ENCODE measurements at places on chromosomes 7 and 10.
A peak's percentile ranks its signal among the peaks of the same experiment; 100 is the strongest.

DNA sequence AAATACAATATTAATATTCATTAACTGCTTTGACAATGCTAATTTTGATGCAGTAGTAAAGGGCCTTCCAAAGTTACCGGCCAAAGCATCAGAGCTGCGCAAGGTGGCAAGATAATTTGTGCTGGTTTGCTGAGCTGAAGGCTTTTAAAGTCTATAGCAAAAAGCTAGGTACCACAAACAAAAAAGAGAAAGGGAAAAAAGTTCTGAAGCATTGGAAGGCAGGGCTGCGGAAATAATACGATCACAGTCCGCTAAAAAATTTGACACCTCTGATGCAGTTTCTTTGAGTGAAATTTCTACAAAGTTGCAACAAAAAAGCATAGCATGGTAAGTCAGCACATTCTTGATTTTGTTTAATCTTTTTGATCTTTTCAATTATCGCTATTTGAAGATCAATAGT lies 175.6 kb downstream of the TCF7L2 start:
- no peak overlapping the region for H3K27ac ChIP-seq
- peaks cover 32% of the 10 kb centered on the region for H3K27me3 ChIP-seq
- H3K36me3 ChIP-seq: no peaks in the 10 kb centered on the region
- DNase-seq: no peak
- no peak overlapping the region for H3K4me3 ChIP-seq

DNA sequence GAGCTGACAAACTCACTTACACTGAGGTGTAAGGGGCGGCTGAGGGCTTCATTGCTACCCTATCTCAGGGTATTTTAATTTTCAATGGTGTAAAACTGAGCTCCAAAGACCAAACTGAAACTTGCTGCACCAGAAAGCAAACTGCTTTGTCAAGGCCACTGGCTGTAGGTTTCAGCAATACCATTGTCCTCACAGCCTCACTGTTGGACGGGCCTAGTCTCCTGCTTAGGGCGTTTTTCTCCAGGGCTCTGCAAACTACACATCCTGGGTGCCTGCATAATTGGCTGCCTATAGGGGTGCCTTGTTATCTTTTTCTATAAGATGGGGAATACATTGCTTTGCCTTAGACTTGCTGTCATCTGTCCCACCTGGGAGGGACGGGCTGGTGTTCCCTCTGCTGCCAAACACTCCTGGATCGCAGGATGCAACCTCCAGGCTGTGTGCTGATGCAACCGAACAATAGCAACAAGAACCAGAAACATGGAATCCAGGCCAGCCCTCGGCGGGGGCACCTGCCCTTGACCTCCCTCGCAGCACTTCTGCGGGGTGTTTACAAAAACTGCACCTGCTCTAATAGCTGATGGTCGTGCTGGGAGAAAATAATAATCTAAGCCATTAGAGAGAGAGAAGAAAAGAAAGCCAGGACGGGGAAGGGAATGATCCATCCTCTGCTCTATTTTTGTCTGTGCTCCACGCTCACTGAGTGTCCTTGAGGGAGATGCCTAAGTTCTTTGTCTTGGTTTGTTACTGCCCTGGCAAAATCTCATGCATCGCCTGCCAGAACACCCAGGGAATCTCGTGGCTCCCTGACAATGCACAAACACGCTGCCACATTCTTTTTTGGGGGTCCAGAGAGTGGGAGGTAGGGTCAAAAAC lies 104.5 kb downstream of the GALNT17 start:
- H3K4me3 ChIP-seq: no peak overlapping the region
- H3K4me1 ChIP-seq: no peaks in the 10 kb centered on the region
- H3K36me3 ChIP-seq: no peaks in the 10 kb centered on the region
- H3K27ac ChIP-seq: no peak overlapping the region

DNA sequence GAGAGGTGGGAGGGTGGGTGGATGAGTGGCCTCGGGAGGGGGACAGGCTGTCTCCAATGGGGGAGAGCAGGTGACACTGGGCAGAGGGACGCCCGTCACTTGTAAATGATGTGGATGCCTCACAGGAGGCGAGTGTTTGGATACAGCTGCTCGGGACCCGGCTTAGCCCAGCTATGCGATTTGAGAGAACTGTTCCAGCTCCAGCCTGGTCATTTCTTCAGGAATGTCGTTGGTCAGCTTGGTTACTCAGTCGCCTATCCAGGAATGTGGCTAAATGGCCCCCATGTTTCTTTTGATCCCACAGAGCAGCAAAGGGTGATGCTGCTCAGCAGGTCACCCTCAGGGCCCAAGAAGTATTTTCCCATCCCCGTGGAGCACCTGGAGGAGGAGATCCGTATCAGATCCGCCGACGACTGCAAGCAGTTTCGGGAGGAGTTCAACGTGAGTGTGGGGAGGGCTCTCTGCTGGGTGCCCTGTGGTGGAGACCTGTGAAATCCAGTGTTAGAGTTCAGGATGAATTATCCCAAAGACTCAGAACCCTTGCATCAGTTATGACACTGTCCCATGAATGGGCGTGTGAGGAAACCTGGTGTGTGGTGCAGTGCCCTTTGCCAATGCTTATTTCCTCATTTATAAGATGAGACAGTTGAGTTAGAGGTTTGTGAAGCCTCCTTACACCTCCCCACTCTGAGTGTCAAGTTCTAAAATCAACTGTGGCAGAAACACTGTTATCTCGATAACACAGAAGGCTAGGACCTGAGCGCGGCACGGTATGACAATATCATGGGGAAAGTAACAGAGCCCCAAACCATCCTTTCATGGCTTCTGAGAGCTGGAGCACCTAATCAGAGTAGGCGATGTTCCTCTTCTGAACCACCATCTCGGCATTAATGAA lies 76.8 kb downstream of the MKI67 start:
- H3K27me3 ChIP-seq: no peaks in the 10 kb centered on the region
- DNase-seq: no peak
- H3K27ac ChIP-seq: peak overlapping the region; percentile 95
- peak overlapping the region; percentile 90 for H3K4me3 ChIP-seq

GRCh38 chr7:47580811-47581331 lies 1.0 kb downstream of the TNS3 start:
- H3K27me3 ChIP-seq: peaks cover 23% of the 10 kb centered on the region
- H3K27ac ChIP-seq: no peak overlapping the region
- H3K36me3 ChIP-seq: no peaks in the 10 kb centered on the region
- H3K4me1 ChIP-seq: peaks cover 5% of the 10 kb centered on the region
- no peak overlapping the region for H3K4me3 ChIP-seq

- DNase-seq: peak; percentile 61
- H3K36me3 ChIP-seq: peaks cover 13% of the 10 kb centered on the region
- peak overlapping the region; percentile 1 for H3K4me3 ChIP-seq
- H3K27ac ChIP-seq: peak overlapping the region; percentile 9
Measured at GRCh38 chr7:17274551-17275245, 23.8 kb upstream of the AHR start.
